ENCODE measurements at places on chromosomes 6 and 20. TPM values are rescaled to one million over a fixed set of nuclear protein-coding genes. Genes with fewer than 3 reads are reported as not detected.

TNXB gene
- 0.11 TPM for total RNA-seq

WFDC2 gene
- total RNA-seq: not detected

DNA sequence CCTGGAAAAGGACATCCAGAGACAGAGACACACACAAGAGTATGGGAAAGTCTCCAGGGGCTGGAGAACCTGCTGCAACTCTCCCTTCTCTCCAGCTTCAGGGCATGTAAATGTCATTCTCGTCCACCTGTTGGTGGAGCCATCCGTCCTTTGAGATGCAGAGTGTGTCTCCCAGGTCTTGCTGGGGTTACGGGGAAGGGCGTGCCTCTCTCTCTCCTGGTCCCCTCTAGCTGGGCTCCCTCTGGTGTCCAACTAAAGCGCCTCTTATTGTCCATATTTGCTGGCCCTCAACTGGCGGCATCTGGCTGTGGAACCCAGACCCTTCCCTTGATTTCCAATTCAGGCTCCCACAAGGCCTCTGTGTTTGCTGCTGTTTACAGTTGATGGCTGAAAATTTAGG is 244.1 kb downstream of the BMP7 start:
- no peak for DNase-seq

- DNase-seq: no peak
Observed at GRCh38 chr6:36824253-36824652, 15.0 kb downstream of the CPNE5 start.

Measured in Daoy (cell line).